ENCODE measurements at places on chromosomes 2 and 18.

GRCh38 chr18:57635003-57635822, 13.6 kb upstream of the NARS1 start:
- no peak for DNase-seq

GRCh38 chr2:239411117-239411516, 10.3 kb upstream of the HDAC4 start:
- no peak for DNase-seq

- no peak for DNase-seq
Measured at GRCh38 chr2:172552547-172553291, 3.2 kb upstream of the PDK1 start.

DNA sequence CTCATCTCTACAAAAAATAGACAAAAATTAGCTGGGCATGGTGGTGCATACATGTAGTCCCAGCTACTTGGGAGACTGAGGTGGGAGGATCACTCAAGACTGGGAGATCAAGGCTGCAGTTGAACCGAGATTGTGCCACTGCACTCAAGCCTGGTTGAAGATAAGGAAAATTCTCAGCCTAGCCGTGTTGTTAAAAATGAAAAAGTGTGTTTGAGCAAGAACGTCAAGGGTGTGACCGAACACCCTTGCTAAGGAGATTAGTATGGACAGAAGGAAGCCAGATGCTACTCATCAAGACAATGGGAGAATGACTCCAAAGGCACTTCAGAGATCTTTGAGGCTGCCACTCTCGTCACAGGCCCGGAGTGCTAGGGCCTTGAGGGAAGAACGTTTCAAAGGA, 70.0 kb upstream of the NDUFV2 start:
- no peak for DNase-seq

DNA sequence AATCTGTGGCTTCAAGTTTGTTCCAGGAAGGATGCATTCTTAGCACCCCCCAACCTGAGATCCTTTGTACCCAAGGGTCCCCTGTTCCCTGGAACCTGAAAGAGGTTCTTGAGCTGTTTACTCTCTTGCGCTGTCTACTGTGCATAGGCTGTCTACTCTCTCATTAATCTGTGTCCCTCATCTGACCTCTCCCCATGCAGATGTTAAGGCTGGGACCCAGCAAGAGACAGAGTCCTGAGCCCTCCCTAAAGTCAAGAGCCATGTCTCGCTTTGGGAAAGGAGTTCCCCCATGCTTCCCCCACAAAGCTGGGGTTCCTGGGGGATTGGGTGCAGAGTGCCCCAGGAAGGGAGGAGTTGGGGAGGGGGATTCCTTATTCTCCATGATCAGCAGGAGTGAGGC, 312.9 kb downstream of the CYP26B1 start:
- DNase-seq = no peak
